SK-N-DZ (cell line): ENCODE measurements at places on chromosomes 6 and 20.
A peak's percentile ranks its signal among the peaks of the same experiment; 100 is the strongest.

DNA sequence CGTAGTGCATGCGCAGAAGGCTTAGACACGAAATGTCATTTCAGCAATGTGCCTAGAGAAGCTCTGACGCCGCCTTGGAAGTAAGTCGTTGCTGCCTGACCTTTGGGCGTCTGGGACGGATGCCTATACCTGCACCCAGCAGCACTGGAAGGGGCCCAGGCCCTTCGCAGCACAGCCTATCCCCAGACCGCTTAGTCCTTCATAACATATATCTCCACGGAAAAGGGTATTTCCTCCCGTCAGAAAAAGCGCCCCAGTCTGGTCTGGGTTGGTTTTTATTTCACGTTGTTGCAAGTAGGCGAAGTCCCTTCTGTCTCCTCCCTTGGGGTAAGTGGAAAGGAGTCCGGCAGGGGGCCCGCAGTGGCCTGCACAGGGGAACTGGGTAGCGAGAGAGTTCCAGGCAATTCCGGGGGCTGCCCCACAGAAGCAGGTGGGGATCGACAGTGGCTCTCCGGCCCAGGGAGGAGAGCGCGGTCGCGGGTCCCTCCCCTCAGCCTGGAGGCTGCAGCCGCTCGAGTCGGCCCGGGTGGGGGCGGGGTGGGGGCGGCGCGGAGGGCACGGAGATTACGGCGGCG lies 559 bp upstream of the EYA4 start:
- DNase-seq: peak; percentile 88

- no peak for DNase-seq
These were observed 22.8 kb upstream of the KHDC1 start for GRCh38 chr6:73285674-73286283.

GRCh38 chr6:13165502-13166172 lies 162.7 kb downstream of the TBC1D7 start:
- DNase-seq: no peak

DNA sequence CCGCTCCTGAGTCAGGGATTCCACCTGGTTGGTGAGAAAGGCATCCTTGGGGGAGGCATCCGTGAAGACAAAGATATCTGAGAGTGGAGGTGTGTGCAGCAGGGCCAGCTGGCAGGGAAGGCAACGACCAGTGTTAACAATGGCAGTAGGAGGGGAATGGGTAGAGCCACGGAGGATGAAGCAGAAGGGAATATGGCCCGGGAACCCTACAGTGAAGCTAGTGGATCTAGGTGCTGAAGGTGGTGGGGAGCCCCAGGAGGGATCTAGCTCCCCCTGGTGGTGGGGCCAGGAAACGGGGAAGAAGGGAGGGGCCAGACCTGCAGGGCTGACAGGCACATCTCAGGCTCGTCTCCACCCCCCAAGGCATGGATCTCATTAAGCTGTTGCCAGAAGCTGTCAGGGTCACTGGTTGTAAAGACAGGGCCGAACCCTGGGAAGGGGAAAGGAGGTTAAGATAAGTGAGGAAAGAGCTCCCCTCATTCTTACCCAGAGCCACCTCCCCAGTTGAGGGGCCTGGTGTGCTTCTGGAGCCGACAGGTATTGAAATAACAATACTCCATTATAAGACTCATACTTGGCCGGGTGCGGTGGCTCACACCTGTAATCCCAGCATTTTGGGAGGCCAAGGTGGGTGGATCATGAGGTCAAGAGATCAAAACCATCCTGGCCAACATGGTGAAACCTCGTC lies 7.3 kb downstream of the VWA7 start:
- peak; percentile 72 for DNase-seq

- no peak for DNase-seq
These were observed 42.7 kb downstream of the RIMS1 start for GRCh38 chr6:71929047-71929446.

- DNase-seq: no peak
These were observed 25.7 kb downstream of the MYCT1 start for GRCh38 chr6:152723398-152723797.

- DNase-seq: no peak
These were observed 7.5 kb downstream of the TMEM151B start for GRCh38 chr6:44277763-44278162.

DNA sequence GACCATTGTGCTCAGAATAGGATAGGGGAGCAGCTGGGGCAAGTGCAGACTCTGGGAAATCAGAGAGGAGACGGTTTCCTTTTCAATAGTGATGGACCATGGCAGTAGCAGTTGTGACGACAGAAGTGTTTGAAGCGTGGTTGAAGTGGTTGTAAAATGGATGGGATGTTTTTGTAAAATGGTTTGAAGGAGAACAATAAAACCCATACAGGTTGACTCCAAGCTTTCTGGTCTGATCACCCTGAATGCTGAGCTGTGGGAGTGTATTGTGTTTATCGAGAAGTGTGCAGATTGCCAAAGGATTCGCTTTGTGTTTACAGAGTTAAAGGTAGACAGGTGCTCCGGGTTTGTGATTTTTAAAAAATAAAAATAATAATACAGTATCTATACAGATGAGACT lies 255.2 kb upstream of the SULF2 start:
- DNase-seq: peak; percentile 74

DNA sequence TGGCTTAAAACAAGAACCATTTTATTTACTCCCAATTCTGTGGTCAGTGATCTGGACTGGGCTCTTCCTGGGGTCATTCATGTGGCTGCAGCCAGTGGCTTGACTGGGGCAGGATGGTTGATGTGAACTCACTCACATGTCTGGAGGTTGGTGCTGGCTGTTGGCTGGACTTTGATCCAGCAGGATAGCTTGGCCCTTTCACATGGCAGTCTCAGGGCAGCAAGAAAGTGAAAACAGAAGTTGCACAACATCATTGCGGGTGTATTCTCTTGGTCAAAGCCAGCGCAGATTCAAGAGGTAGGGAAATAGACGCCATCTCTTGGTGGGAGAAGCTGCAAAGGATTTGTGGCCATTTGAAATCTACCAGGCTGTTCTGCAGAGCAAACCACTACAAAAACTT lies 77.2 kb downstream of the MDGA1 start:
- no peak for DNase-seq
